ENCODE measurements at places on chromosomes 6 and 20. TPM values are rescaled to one million over a fixed set of nuclear protein-coding genes. Genes with fewer than 3 reads are reported as not detected.

Gene PRSS35
- polyA plus RNA-seq = 7.4 TPM

Gene MPIG6B
- not detected for polyA plus RNA-seq

Gene GHRH
- polyA plus RNA-seq = not detected

Gene SPDEF
- 0.03 TPM for polyA plus RNA-seq

Gene RAB44
- 0.03 TPM for polyA plus RNA-seq

Gene SLC22A2
- polyA plus RNA-seq = not detected

Gene SLPI
- not detected for polyA plus RNA-seq

Gene SLC17A2
- polyA plus RNA-seq = not detected

Gene MOCS1
- polyA plus RNA-seq = 11.6 TPM

Gene SLC2A10
- 20.4 TPM for polyA plus RNA-seq

Gene PACRG
- 0.30 TPM for polyA plus RNA-seq

Gene RSPH4A
- polyA plus RNA-seq = 0.18 TPM

Gene TRDN
- polyA plus RNA-seq = not detected

Gene HLA-DQA1
- 0.10 TPM for polyA plus RNA-seq

Gene EYS
- 0.01 TPM for polyA plus RNA-seq

Gene PRND
- polyA plus RNA-seq = not detected

Gene GSTA1
- polyA plus RNA-seq = not detected

Gene BMP6
- 0.20 TPM for polyA plus RNA-seq

Gene PEX6
- 4.0 TPM for polyA plus RNA-seq

Gene SLC35F1
- polyA plus RNA-seq = 0.41 TPM

Gene CD93
- polyA plus RNA-seq = 0.01 TPM

Gene FAM162B
- 8.8 TPM for polyA plus RNA-seq

Gene SGK1
- 137 TPM for polyA plus RNA-seq

Gene SLC17A1
- not detected for polyA plus RNA-seq

Gene OVOL2
- not detected for polyA plus RNA-seq

Gene SLC18B1
- polyA plus RNA-seq = 4.9 TPM

Gene LPIN3
- polyA plus RNA-seq = 3.0 TPM

Gene CTAGE9
- polyA plus RNA-seq = not detected

Gene LRFN2
- polyA plus RNA-seq = not detected

Gene LHFPL5
- not detected for polyA plus RNA-seq

Gene HLA-DQB1
- polyA plus RNA-seq = not detected

Gene SMLR1
- not detected for polyA plus RNA-seq

Gene SLC17A9
- 6.8 TPM for polyA plus RNA-seq

Gene SPATA25
- polyA plus RNA-seq = 0.11 TPM

Gene CTCFL
- polyA plus RNA-seq = not detected

Gene RNF144B
- polyA plus RNA-seq = 0.29 TPM

Gene GPX5
- not detected for polyA plus RNA-seq

Gene MCHR2
- not detected for polyA plus RNA-seq

Gene PERP
- polyA plus RNA-seq = 50.6 TPM

Gene TP53TG5
- 0.14 TPM for polyA plus RNA-seq

Gene CCN2
- 347 TPM for polyA plus RNA-seq

Gene C20orf144
- polyA plus RNA-seq = 0.20 TPM

Gene FUCA2
- 123 TPM for polyA plus RNA-seq

Gene RAD21L1
- 0.16 TPM for polyA plus RNA-seq

Gene SYNDIG1
- polyA plus RNA-seq = 0.02 TPM

Gene MAK
- polyA plus RNA-seq = 0.01 TPM

Gene TRIM15
- polyA plus RNA-seq = not detected

Gene GTSF1L
- not detected for polyA plus RNA-seq

Gene HDDC2
- 174 TPM for polyA plus RNA-seq

Gene IL20RA
- 0.10 TPM for polyA plus RNA-seq

Gene PTGIS
- 6.8 TPM for polyA plus RNA-seq

Gene SRF
- polyA plus RNA-seq = 29.5 TPM

Gene TINAG
- polyA plus RNA-seq = not detected

Gene C6orf132
- polyA plus RNA-seq = 0.87 TPM
